ENCODE measurements at places on chromosomes 4 and X.

DNA sequence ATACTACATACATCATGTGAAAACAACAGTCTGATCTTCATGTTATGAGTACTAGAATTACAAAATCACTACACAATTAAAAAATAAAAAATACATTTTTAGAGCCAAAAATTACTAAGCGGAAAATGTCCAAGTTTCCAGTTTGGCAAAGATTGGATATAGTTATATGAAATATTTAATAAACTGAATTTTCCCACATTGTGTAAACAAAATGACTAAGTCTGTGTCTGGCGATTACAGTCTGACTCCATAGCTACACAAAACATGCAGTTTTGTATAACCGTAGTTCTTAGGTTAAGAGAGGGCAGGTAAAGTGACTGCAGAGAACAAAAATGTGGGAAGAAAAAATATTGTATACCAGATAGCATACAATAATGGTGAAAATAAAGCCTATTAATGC, 59.2 kb upstream of the TMEM47 start:
- no peak for DNase-seq

GRCh38 chrX:9204560-9204959, 170.6 kb upstream of the FAM9B start:
- no peak for DNase-seq

GRCh38 chr4:111323496-111323895, 700.6 kb upstream of the PITX2 start:
- no peak for DNase-seq

GRCh38 chr4:3225071-3225850, 23.7 kb upstream of the MSANTD1 start:
- no peak for DNase-seq

- no peak for DNase-seq
Observed at GRCh38 chrX:41082783-41083182, 2.5 kb upstream of the USP9X start.

DNA sequence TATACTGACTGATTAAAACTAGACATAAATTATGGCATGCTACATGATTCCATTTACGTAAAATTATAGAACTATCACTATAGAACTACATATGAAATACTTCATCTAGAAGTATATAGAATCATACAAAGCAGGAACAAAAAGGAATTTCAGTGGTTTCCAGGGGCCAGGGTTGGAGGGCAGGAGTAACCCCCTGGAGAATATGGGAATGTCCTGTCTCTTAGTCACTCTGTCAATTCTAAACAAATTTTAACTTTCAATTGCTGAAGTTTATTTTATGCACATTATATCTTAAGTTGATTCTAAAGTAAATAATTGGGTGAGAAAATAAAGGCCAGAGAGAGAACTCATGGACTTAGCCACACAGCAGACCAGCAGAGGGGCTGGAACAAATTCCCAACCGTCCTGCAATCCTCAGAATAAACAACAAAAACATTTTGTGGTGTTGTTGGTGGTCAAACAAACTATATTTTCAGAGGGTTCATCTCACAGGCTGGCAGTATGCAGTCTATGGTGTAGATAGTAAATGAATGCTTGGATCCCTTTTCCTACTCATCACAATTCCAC, 476.9 kb upstream of the SLIT2 start:
- DNase-seq: no peak

Data from central memory CD4-positive, alpha-beta T cell (primary cell).